ENCODE measurements at places on chromosomes 1 and 21. TPM values are rescaled to one million over a fixed set of nuclear protein-coding genes. Genes with fewer than 3 reads are reported as not detected.

The KRTAP21-2 gene
- total RNA-seq = not detected

The CCDC185 gene
- total RNA-seq = not detected

The GUCA2B gene
- total RNA-seq = 0.28 TPM

The PODN gene
- total RNA-seq = 1.4 TPM

The WNT4 gene
- 1.9 TPM for total RNA-seq

DNA sequence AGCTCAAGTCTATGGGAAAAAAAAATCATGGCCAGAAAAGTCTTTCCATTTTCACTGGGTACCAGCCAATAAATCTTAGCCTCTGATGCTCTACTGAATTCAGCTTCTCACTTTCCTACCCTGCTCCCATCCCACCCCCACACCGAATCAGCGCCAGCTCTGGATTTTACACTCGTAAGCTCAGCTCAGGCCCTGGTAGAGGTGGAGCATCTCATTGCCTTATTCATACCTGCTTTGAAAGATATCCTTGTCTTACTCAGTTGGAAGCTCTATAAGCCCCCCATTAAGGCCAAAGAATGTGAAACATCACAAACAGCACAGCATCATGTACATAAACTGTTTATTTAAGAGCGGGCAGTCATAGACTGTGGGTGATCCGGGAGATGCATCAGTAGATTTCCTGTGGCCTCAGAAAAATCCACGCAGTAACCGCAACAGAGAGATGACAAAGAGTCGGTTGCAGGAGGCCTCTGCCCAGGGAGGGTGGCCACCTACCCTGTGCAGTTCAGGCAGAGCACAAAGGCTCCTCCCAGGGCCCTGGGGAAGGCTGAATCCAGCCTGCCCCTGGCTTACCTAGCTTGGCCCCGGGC is 36.4 kb upstream of the ETS2 start:
- no peak for DNase-seq

DNA sequence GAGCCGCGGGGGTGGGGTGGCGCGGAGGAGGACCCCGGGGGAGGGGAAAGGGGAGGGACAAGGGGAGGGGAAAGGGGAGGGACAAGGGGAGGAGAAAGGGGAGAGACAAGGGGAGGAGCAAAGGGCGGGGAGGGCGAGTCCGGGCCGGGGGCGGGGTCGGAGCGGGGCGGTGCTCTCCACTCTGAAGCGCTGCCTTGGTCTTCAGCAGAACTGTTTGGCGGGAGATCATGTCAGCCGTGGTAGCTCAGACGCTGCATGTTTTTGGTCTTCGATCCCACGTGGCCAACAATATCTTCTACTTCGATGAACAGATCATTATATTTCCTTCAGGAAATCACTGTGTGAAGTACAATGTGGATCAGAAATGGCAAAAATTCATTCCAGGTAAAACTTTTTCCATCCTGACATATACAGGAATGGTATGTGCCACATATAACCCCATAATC is 420 bp downstream of the CFAP57 start:
- no peak for DNase-seq

GRCh38 chr1:159829273-159829634 is 2.6 kb downstream of the SLAMF8 start:
- DNase-seq = no peak

DNA sequence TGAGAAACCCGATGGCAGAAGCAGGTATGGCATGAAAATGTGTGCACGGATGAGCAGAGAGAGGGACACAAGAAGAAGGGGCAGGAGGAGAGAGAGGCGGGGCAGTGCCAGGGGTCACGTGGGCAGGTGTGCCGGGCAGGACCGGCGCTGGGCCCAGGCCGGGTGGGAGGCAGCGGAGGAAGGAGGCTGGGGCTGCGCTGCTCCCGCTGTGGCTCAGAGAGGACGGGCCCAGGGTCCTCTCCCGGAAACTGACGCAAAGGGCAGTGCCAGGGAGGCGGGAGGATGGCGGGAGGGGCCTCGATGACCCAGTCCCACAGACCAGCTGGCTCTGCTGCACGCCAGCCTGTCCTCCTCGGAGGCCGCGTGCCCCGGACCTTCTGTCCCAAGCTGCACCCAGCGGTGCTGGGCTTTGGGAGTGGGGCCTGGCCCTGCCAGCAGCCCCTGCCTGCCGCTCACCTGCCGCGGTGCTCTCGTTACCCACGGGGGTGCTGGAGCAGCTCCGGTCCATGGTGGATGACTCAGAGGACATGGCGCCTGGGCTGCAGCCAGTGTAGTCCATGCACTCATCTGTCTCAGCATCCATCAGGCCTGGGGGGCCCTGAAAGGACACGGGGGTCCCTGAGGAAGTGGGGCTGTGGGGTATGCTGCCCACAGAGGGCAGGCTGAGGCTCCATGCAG is 153.9 kb downstream of the CASZ1 start:
- no peak for DNase-seq

- DNase-seq = no peak
Observed at GRCh38 chr1:36203554-36204346, 20.5 kb upstream of the THRAP3 start.

DNA sequence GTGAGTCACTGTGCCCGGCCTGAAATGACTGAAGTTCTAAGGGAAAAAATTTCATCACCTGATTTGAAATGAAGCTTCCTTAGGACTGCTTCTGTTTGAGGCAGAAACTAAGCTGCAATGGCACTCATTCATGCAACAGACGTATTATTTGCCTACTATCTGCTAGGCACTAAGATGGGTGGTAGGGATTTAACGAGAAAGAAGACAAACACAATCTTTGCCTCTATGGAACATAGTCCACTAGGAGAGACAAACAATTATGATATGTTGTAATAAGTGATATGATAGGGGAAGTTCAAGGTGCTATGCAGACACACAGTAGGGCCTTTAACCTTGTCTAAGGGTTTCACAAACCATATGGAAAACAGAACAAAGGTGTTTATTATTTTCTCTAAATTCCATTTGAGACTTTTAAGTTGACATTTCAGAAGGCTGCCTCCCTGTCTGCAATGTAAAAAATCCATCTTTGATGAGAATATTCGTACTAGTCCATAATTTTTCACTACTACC is 11.3 kb downstream of the LIX1L start:
- DNase-seq = no peak

- no peak for DNase-seq
Observed at GRCh38 chr1:193421487-193421886, 235.1 kb upstream of the B3GALT2 start.

DNA sequence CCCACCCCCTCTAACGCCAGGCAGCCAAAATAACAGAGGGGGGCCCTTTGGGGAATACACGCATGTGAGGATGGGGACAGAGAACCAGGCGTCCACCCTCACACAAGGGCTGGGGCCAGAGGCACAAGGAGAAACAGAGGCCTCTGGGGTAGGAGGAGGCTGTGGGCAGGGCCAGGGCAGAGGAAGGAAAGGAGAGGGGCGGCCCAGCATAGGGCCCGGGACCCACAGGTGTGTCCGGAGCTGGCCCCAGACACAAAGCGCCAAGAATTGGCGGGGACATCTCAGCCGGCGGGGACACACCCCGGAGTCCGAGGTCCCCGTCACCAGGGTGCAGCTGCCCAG is 6.7 kb downstream of the PLEKHG5 start:
- DNase-seq = no peak
